ENCODE measurements at places on chromosomes 5 and 9.
A peak's percentile ranks its signal among the peaks of the same experiment; 100 is the strongest.

- DNase-seq = no peak
Measured at GRCh38 chr9:37554318-37554717, 21.9 kb downstream of the FBXO10 start.

- no peak for DNase-seq
Measured at GRCh38 chr5:86605881-86606280, 11.9 kb upstream of the COX7C start.

GRCh38 chr5:141878711-141879425, 658 bp upstream of the PCDH1 start:
- DNase-seq = peak; percentile 92

DNA sequence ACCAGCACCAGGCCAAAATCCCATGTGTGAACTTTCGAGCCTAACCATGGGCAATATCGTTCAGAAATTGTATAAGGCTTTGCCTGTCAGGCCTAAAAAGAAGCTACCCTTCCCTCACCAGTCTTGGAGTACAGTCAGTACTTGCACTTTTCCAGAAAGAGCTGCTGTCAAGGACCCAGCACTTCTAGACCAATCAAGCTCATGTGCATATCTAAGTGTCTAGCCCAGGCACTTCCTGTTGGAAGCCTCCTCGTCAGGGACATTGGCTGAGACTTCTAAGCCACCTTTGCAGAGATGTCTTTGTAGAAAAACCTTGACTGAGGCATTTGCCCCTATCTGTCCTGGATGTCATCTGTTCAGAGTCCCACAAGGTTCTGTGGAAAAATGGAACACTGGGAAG, 1930.5 kb downstream of the EFNA5 start:
- DNase-seq = no peak

DNA sequence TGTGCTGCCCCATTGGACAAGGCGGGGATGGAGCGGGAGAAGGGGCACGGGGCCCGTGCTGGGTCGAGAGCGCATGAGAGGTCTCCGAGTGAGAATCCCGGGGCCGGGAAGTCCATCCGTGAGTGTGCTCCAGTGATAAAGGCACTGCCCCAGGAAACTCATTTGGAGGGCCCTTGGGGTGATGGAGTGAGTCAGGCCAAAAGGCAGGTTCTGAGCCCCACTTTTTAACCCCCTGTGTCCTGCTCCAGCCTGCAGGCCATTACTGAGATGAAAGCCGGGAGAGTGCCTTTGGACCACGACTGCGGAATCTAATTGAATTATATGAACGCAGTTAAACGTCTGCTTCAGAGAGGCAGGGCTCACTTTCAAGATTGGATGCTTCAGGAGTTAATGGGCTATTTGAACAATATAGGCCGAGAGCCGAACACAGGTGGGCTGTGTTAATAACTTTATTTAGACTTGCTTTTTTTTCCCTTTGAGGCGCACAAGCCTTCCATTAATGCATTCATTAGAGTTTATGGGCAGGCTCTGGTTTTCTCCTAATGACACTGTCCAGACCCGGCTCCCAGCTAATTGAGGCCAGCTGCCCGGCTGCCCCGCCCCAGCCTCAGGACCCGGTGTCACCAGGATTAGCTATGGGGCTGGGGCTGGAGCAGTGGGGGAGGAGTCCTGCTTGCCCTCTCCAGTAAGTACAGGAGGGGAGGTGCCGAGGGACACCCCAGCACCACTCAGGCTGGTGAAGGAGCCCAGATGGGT, 79.1 kb upstream of the LMX1B start:
- no peak for DNase-seq

- DNase-seq = no peak
Measured at GRCh38 chr5:87562068-87562467, 149.3 kb upstream of the CCNH start.

GRCh38 chr5:176410486-176411180, 5.7 kb downstream of the CLTB start:
- DNase-seq = no peak

DNA sequence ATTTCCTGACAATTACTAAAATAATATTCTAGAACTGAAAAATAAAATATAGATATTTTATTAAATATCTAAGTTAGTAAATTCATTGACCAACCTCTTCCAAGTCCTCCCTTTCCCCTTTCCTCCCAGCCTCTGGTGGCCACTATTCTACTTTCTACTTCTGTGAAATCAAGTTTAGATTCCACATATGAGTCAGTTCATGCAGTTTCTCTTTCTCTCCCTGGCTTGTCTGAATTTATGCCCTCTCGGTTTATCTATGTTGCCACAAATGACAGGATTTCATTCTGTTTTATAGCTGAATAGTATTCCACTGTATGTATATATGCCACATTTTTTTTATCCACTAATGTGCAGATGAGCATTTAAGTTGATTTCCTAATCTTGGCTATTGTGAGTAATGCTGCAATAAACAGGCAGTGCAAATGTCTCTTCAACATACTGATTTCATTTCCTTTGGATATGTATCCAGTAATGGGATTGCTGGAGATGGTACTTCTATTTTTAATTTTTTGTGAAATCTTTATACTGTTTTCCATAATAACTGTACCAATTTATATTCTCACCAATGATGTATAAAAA, 52.3 kb downstream of the WDR36 start:
- DNase-seq = no peak

- DNase-seq = peak; percentile 59
Measured at GRCh38 chr5:76546497-76547102, 76.6 kb downstream of the F2RL2 start.

DNA sequence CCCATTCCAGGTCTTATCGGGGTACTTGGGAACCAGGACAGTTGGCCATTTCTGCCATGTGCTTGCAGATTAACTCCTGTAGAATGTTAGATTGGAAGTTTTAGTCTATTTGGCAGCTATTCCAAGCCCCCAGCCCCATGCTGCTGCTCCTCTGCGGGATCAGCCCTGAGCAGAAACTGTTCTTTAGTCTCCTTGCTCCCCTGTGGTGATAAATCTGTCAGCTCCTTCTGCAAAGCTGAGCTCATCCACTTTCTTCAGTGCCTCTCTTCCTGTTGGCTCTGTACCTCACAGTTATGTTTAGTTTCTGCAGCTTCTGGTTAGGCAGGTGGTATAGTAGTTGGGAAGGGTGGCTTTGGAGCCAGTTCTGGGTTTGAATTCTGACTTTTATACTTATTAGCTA, 170.4 kb downstream of the GRIA1 start:
- no peak for DNase-seq

DNA sequence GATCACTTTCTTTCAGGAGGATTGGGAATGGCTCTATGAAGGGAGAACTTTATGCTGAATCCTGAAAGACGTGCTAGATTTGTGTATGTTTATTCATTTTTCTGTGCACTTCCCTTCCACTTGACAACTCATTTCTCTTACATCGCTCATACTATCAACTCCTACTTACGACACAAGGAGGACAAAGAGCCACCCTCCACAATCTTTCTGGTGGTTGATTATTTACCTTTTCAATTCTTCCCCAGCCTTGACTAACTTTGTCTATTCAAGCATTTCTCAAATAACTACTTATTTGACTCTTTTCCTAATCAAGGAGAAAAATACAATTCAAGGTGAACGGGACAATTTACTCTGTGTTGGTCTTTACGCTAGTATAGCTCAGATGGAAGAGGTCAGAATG, 622.1 kb downstream of the TLR4 start:
- DNase-seq = no peak

DNA sequence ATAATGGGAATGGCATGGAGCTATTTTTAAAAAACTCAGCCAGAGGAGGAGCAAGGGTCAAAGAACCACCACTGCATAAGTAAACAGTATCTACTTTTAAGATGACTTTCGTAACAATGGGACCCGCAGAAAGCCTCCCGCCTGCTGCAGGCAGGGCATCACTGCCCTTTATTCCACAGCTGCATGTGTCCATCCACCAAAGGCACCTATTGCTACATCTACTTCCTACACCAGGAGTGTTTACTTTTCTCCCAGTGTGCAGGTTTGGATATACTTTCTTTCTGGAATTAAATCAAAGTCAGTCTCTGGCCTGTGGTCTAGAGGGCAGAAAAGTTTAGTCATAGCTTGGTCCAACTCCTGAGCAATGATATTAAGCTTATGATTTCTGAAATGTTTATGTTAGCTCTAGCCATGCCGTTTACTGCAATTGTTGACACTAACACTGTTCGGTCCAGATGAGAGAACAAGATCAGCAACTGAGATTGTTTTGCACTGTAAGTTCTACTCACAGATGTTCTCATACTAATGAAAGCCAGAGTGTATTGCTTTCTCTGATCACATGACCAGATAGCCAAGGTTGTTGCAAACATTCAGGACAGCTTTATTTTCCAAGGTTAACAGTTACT, 391.5 kb downstream of the FGF10 start:
- DNase-seq = no peak

GRCh38 chr9:137642118-137642601, 23.4 kb downstream of the EHMT1 start:
- no peak for DNase-seq

- no peak for DNase-seq
Measured at GRCh38 chr5:30405821-30406220, 787.7 kb upstream of the CDH6 start.

DNA sequence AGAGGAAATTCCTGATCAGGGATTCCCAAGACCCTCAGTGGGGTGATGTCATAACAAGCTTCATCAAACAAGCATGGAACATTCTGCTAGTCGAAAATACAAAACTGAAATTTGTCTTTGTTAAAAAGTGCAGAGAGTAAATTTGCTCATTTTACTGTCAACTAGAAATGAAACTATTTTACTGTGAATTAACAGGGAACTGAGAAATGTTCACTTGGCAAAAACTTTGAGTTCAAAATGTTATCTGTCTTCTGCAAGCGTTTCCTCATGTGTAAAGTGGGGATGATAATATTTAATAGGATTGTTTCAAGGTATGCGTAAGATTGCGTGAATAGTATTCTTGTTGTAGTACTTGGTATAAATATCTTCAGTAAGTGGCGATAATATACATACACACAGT, 45.4 kb downstream of the ALDH1A1 start:
- DNase-seq = no peak

- DNase-seq = no peak
Measured at GRCh38 chr5:78341440-78341839, 19.0 kb upstream of the SCAMP1 start.

- peak; percentile 81 for DNase-seq
Measured at GRCh38 chr5:43007246-43007910, 32.7 kb downstream of the ANXA2R start.

- DNase-seq = no peak
Measured at GRCh38 chr9:81032030-81032572, 657.2 kb downstream of the TLE1 start.

GRCh38 chr5:27403243-27403882, 365.0 kb upstream of the CDH9 start:
- DNase-seq = no peak

GRCh38 chr9:12272471-12273120, 420.6 kb upstream of the TYRP1 start:
- DNase-seq = no peak

DNA sequence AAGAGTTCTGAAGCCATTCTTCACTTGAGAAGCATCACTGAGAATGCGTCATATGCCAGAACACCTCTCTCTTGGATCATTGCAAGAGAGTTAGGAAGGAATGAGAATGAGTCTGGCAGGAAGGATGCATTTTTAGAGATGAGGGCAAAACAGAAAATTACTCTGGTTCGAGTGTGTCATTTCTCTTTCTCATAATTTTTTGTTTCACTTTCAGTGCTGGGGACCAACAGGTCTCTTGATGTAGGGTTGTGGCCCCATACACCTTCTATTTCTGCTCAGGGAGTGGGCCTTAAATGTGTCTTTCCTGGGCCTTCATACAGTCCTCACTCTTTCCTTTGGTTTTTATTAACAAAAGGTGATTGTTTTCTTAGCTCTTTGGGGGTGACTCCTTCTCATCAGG, 302.4 kb downstream of the NR3C1 start:
- DNase-seq = no peak

- no peak for DNase-seq
Measured at GRCh38 chr9:135330307-135330631, 149.3 kb upstream of the PPP1R26 start.

GRCh38 chr9:115642285-115642684, 511.3 kb upstream of the PAPPA start:
- DNase-seq = no peak

- no peak for DNase-seq
Measured at GRCh38 chr9:85202596-85202995, 533.1 kb downstream of the NTRK2 start.

- DNase-seq = no peak
Measured at GRCh38 chr5:15926586-15926985, 253.0 kb downstream of the MARCHF11 start.

- DNase-seq = no peak
Measured at GRCh38 chr9:110874963-110875674, 163.2 kb downstream of the LPAR1 start.

DNA sequence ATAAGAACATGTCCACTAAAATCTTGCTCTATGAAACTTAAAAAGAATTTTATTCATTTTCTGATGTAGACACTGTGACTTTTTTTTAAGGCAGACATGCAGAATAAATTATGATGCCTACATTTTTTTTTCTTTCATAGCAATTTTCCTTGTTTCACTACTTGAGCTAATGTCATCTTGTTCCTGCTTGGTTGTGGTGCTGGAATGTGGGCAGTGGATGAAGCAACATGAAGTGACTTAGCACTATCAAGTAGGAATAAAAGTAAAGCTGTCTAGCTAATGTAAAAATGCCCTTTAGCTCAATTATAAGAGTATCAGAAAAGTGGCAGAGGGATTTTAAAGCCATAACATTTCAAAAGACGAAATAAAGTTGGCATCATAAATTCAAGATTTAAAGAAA, 191.0 kb downstream of the ADAMTS6 start:
- no peak for DNase-seq

- no peak for DNase-seq
Measured at GRCh38 chr5:64487283-64487682, 18.5 kb upstream of the RGS7BP start.

DNA sequence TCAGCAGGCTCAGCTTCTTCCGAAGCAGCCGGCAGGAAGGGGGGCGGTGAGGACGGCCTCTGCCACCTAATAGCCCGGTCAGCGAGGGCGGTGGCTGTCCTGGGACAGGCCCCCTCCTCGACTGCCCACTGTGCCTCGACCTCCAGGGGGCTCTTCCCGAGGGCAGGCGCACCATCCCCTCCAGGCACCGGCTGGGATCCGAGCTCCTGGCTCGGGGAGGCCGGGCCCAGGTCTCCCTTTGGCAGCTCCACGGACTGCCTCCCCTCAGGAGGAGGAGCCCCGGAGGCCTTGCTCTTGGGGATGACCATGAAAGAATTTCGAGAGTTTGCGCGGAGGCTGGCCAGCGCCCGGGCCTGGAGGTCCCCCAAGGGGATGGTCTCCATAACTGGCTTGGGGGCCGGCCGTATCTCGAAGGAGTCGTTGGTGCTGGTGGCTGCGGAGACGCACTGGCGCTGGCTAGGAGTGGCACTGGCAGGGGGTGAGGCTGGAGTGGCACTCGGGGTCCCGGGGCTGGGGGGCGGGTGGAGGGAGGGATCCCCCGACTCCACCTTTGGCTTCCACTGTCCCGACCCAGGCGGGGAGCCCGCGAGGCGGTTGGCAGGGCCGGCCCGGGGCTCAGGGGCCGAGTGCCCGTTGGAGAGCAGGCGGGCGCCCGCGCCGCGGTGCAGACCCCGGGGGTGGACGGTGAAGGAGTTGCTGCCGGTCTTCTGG, 975 bp downstream of the TPRN start:
- DNase-seq = no peak

Measured in stimulated activated CD4-positive, alpha-beta T cell treated with anti-CD3 and anti-CD28 coated beads, Interleukin-4, amount 100 ng/mL, for 24 hours (primary cell).